ENCODE measurements at places on chromosomes 16 and 17.

DNA sequence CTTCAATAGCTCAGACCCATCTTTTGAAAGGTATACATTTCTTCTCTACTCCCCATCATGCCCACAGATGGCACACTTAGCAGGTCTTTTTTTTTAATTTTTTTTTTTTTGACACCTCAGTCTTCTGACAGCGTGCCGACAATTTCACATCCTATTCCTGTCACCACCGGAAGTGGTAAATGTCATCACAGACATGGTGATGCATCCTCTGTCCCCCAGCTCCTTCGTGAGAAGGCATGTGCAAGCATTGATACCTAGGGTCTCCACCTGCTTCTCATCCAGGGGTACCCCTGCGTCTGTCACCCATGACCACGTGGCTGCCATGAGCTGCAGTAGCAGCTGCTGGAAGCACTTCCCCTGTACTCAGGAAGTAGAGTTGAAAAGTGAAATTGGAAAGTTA, 35.6 kb downstream of the ELAC2 start:
- no peak for DNase-seq

GRCh38 chr16:1645914-1646525, 32.1 kb upstream of the JPT2 start:
- DNase-seq, result peak; percentile 13

GRCh38 chr17:19904924-19905323, 37.2 kb upstream of the ULK2 start:
- no peak for DNase-seq

DNA sequence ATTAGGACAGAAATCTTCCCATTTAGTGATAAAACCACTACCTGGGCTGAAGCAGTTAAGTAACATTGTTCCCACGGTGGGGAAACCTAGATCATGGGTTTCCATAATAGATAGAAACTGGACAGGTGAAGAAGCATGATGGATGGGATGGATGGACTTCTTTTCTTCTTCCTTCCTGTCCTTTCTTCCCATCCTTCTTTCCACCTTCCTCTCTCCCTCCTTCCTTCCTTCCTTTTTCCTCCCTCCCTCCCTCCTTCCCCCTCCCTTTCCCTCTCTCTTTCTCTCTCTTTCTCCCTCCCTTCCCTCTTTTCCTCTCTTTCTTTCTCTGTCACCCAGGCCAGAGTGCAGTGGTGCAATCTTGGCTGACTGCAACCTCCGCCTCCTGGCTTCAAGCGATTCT, 3.1 kb downstream of the PSMC3IP start:
- no peak for DNase-seq

DNA sequence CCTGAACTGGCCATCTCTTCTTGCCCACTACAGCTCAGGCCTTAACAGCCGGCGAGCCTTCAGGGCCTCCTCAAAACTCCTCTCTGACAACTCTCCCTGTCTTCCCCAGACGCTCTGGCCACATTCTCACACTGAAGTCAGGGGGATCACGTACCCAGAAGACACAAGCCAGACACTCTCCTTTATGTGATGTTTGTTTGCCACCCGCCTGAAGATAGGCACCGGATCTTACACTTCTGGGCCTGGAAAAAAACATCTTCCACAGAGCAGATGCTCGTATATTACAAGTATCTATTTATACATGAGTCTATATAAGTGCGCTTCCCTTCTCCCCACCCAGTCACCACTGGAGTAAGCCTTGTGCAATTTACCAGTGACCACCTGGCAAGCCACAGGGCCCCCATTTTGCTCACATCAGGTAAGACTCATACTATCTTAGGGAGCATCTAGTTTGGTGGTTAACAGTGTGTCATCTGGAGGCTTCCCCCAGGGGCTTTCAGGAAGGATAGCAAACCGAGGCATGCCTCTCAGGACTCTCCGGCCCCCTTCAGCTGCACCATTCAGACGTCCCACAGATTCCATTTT, 349.4 kb downstream of the SOX9 start:
- DNase-seq, result no peak

DNA sequence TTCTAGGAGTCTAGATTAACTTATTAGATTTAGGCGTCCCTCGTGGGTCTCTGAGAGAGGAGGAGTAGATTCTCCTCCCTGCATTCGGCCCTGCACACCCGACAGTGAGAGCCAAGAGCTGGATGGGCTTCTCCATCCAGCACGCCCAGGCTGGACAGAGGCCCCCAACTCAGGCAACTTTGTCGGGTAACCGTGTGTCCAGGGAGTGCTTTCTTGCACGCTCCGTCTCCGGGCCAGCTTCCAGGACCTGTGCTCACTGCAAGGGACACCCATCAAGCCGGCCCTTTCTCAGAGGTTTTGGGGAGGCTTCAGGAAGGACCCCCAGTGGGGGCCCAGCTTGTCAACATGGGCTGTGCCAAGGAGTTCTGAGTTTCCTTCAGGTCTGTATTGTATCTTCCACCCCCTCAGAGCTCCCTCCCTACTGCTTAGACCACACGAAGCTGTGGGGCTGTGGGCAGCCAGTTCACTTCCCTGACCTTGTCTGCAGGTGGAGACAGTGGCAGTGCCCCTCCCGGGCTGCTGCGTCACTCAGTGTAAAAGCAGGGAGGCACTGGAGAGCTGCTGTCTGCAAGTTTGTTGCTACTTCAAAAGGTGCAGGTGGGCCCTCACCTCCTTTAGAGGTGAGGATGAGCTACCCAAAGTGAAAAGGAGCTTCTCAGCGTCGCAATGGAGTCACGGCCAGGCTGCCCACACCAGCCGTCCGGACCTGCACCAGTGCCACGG, 24.0 kb upstream of the C16orf78 start:
- no peak for DNase-seq

- peak; percentile 16 for DNase-seq
Observed at GRCh38 chr17:50426814-50427787, 1.1 kb downstream of the ACSF2 start.

DNA sequence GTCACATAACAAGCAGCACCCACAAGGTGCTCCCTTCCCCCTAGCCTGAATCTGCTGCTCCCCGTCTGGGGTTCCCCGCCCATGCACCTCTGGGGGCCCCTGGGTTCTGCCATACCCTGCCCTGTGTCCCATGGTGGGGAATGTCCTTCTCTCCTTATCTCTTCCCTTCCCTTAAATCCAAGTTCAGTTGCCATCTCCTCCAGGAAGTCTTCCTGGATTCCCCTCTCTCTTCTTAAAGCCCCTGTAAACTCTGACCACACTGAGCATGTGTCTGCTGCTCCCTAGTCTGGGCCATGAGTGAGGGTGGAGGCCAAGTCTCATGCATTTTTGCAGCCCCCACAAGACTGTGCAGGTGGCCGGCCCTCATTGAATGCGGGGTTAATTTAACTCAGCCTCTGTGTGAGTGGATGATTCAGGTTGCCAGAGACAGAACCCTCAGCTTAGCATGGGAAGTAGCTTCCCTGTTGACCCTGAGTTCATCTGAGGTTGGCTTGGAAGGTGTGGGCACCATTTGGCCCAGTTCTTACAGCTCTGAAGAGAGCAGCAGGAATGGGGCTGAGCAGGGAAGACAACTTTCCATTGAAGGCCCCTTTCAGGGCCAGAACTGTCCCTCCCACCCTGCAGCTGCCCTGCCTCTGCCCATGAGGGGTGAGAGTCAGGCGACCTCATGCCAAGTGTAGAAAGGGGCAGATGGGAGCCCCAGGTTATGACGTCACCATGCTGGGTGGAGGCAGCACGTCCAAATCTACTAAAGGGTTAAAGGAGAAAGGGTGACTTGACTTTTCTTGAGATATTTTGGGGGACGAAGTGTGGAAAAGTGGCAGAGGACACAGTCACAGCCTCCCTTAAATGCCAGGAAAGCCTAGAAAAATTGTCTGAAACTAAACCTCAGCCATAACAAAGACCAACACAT, at the start of gene STH:
Gene STH, plus strand, starts transcription at position 264 of the 913 bp plus-strand sequence. Its CDS starts 30 bp downstream, at position 294.
- no peak for DNase-seq

DNA sequence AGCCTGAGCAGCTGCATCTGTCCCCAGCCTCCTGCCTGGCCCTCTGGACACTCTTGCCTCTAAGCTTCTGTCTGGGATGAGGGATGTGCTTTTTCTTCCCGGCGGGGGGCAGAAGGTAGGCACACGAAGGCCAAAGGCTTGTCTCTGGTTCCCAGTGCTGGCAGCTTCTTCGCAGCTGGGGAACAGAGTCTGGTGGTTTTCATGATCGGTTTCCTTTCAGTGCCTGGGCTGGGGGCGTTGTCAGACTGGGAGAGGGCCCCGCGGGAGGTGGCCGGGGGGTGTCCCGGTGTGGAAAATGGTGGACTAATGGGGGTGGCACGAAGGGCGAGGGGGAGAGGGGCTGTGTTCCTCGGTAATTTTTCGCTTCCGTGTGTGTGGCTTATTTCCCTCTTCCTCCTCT, 988 bp downstream of the RAP1GAP2 start:
- DNase-seq, result no peak

DNA sequence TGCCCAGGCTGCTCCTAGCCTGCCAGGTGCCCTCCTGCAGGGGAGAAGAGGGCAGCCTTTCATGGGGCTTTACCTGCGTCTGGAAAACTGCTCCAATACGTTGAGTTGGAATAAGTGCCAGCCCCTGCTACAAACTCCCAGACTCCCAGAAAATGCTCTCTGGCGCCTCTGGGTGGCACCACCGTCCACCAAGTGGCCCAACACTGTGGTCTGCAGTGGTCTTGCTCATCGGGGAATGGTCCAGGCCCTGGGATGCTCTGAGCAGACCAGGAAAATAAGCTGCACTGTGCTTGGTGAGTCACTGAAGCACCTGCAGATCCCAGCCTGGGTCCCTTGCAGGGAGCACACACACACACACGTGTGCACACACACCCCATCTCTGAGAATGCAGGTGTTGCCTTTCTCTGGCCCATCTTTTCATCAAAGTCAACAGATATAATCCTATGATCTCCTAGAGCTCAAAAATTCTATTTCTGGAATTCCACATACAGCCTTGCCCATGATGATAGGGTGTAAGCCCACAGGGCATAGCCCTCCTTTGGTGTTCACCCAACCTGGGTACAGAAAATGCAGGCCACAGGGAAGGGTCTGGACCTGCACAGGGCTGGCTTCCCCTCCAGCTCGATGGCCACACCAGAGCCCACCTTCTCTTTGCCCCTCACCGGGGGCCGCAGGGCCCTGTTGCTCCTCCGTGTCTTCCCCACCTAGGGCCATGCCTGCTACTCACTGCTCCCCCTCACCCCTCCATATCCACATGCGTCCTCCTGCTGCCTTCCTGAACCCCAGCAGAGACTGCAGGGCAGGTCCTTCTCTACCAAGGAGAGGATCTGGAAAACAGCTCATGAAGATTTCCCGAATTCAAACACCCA, 20.5 kb downstream of the CDIP1 start:
- no peak for DNase-seq

Data from stimulated activated CD4-positive, alpha-beta T cell treated with anti-CD3 and anti-CD28 coated beads, Interleukin-4, amount 100 ng/mL, for 48 hours (primary cell).